A549 treated with GW870086 at 1 μM for 4 hours (cell line): ENCODE measurements at places on chromosomes 6 and 20. TPM values are rescaled to one million over a fixed set of nuclear protein-coding genes. Genes with fewer than 3 reads are reported as not detected.

The TRIM15 gene
- total RNA-seq, result not detected in 5 replicates

The NHSL1 gene
- total RNA-seq, result 2.3 to 4.7 TPM (median 4.0 TPM) in 5 replicates

The SLC35F1 gene
- total RNA-seq, result 0.03 to 0.06 TPM in 2 of 5 replicates, not detected in the others

The IRAK1BP1 gene
- total RNA-seq, result 0.58 to 1.1 TPM (median 0.73 TPM) in 5 replicates

The UCKL1 gene
- total RNA-seq, result 24.4 to 35.3 TPM (median 32.2 TPM) in 5 replicates

The DEFB132 gene
- not detected in 5 replicates for total RNA-seq

The ELOVL4 gene
- total RNA-seq, result 1.4 to 1.8 TPM (median 1.6 TPM) in 5 replicates

The CCN5 gene
- 24.2 to 35.6 TPM (median 26.0 TPM) in 5 replicates for total RNA-seq

The SEMG2 gene
- not detected in 5 replicates for total RNA-seq

The LST1 gene
- total RNA-seq, result 0.30 to 0.66 TPM in 2 of 5 replicates, not detected in the others

The FAM83D gene
- 56.0 to 80.7 TPM (median 66.2 TPM) in 5 replicates for total RNA-seq

The ABHD16B gene
- total RNA-seq, result not detected in 5 replicates

The DOK5 gene
- not detected in 5 replicates for total RNA-seq

The TGM3 gene
- total RNA-seq, result 0.05 TPM in 1 of 5 replicates, not detected in the others
